ENCODE measurements at places on chromosomes 2 and 18. TPM values are rescaled to one million over a fixed set of nuclear protein-coding genes. Genes with fewer than 3 reads are reported as not detected.

Gene CXCR1
- total RNA-seq = not detected

- peak; percentile 95 for DNase-seq
Measured at GRCh38 chr2:71130152-71130904, at the start of the genes MCEE and MPHOSPH10. Gene MCEE, minus strand, starts transcription at chr2:71130229. Its CDS starts 10 bp downstream, at chr2:71130219. Gene MPHOSPH10, plus strand, starts transcription at chr2:71130634. Its CDS starts 32 bp downstream, at chr2:71130666.

Gene CYTIP
- total RNA-seq = not detected

GRCh38 chr2:111025288-111025687, 95.4 kb upstream of the BCL2L11 start:
- DNase-seq = no peak

DNA sequence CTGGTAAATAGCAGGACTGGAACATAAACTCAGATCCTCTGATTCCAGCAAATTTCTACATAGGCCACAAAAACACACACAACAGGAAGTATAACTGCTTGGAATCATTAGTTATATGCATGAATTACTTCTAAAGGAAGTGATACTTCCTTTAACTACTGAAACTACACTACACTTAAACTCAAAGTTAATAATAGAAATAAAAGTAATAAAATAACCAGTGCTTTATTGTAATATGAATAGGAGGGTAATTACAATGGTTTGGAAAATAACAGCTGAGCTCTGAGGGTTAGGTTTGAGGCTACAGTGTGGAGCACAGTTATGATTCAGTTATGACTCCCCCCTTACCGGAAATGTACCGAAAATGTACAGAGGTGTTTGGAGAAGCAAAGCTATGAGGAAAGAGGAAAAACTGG, 18.5 kb upstream of the POLI start:
- DNase-seq = no peak

DNA sequence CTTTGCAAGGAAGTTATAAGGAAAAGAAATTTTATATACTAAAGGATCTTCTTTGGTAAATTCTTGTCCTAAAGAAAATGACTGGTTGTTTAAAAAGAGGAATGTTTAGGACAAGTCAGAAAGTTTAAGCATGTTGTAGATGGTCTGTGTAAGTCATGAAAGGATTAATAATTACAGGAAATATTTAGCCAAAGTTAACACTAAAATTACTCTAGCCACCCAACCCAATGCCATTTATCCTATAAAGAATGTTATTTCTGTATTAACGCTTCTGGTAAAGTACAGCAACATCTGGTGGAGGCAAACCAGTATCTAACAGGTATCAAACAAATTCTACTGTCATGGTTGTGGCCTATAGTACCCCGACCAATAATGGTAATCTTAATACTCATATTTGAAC, 546.9 kb upstream of the PKDCC start:
- DNase-seq = no peak

- DNase-seq = no peak
Measured at GRCh38 chr2:670637-671036, 6.6 kb downstream of the TMEM18 start.

Gene DPYSL5
- not detected for total RNA-seq

Gene KCNS3
- 35.0 TPM for total RNA-seq

GRCh38 chr2:216769626-216770025, 74.3 kb upstream of the IGFBP5 start:
- no peak for DNase-seq

DNA sequence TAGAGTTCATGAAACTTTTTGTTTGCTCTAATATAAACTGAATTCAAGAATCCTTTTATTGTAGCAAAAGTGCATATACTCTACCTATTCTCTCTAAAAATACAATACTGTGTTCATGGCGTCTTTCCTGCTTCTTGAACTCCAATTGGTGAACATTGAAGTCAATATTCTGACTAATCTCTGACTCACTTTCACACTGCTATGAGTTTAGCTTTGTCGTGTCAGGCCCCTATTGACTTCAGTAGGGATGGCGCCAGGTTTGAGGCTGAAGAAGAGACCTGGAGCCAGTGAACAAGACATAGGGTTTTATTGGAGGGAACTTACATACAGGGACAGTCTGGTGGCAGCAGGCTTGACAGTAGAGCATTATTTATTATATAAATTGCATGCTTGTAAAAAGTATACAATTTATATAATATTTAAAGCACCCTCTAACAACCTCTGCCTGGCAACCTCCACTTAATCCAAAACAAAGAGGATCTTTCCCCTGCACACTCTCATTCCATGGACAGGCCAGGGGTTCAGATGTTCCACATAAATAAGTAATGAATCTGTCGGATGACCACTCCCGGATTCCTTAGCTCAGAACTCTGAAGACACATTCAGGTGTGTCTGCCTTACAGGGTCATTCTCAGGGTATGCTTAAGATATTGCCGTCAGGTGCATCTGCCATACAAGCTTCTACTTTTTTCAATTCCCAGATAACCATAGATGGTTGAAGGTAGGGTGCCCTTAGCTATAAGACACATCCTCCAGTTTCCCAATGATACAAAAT, 141.0 kb downstream of the CERS6 start:
- DNase-seq = no peak

DNA sequence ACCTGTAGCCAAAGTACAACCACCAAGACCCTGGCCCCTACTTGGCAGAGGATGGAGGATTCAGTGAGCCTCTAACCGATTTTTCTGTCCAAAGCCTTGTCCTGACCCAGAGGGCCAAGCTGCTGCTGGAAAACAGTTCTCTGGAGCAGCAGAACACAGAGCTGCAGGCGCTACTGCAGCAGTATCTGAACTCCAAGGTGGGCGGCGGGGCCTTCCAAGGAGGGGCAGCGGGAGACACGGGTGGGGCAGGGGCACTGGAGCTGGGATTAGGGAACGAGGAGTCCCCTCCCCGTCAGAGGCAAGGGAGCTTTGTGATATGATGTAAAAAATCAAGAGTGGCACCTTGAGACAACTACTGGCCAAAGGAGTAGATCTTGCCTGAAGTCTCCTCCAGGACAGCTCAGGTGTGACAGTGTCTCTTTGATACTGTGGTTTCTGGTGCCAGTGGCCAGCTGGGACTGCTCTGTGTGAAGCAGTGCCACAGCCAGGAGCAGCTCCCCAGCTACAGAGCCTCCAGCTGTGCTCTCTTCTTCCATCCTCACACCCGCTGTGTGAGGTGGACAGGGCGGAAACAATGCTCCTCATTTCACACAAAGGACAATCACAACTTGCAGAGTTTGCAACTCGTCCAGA, 22.8 kb downstream of the OTOF start:
- DNase-seq = no peak

Gene DSC3
- total RNA-seq = 0.05 TPM

DNA sequence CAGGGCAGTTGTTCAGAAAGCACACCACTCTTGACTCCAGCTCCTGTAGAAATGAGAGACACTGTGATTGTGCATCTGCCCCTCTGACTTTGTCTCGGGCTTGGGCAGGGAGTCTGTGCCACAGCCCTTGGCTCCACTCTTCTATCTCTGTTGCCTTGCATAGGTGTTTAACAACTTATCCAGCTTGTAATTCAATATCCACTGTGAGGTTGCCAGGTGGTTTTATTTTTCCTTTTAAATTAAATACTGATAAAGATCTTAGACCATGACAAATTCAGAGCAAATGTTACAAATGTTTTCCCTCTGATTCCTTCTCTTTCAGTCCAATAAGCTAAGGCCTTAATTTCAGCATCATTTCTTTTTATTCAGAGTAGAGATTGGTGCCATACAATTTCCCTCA, 421.7 kb downstream of the STK39 start:
- DNase-seq = no peak

Gene LRRC30
- total RNA-seq = not detected

- no peak for DNase-seq
Measured at GRCh38 chr18:25284281-25284680, 67.7 kb downstream of the ZNF521 start.

Gene RAPGEF4
- 5.4 TPM for total RNA-seq

DNA sequence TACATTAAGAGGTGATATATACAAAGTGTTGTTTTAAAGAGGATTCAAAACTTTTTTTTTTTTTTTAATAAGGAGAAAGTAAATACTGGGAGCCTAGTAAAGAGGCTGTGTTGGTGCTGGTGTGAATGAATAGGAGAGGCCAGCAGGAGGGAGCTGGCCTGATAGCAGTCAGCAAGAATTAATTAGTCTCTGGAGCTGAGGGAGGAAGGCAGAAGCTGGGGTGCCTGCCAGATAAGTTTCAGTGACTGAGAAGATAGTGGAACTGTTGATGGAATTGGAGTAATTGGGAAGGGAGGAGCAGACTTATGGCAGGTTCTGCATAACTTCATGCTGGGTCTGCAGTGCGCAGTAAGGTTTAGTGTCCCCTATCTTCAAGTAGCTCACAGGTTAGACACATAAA, 36.2 kb upstream of the SNORC start:
- no peak for DNase-seq

DNA sequence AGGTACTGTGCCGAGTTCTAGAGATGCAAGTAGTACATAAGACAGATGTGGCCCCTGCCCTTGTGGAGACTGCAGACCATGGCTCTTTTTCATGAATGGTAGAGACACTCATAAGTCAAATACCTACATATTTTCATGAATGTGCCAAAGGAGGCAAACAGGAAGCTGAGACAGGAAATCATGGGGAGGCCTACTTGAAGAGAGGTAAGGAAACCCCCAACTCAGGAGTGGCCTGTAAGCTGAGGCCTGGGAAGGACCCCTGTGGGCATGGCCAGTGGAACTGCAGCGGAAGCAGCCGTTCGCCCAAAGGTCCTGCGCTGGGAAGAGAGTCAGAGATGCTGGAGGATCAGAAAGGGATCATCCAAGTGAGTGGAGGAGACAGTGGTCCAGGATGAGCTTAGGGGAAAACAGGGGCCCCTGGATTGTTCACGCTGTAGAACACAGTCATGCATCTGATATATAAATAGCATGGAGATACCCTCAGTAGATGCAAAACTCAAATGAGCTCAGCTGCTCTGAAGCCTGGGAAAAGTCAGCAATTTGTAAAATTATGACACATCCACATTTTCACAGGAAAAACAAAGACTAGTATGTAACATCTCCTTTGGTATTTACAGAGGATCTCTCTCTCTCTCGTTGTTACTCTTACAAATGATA, 228.9 kb downstream of the NEDD4L start:
- no peak for DNase-seq

DNA sequence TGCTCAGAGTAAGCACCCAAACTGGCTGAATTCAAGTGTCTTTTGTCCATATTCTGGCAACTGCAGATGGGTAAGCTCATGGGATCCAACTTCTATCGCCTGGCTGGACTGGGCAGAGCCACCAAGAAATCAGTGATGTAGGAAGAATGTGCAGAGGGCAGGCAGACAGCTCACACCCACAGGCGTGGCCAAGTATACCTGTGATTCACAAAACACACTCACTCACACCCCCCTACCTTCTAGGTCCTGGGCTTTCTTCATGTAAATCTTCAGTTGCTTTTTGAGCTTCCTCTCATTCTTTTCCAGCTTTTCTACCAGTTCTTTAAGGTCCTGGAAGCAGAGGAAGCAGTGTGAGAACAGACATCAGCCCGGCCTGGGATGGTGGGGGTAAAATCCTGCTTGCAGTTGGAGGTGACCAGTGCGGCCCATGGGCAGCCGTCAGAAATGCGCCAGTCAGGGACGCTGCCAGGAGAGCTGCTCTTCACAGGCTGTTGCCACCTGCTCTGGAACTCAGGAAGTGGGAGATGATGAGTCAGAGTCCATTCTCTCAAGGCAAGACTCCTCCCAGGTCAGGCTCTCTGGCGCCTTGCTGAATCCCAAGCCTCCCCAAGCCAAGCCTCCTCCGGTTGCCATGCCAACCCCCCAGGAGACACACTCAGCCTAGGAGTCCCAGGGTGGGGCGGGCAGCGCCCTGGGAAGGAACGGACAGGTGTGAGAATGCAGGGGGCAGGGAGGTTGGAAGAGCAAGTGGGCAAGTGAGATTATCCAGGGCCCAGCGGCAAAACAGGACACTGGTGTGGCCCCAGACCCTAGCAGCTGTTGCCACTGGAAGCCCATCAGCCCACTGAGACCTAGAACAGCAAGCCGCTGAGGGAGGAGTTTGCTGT, 36.2 kb upstream of the ACAA2 start:
- DNase-seq = peak; percentile 14

Gene SLC14A1
- total RNA-seq = not detected

DNA sequence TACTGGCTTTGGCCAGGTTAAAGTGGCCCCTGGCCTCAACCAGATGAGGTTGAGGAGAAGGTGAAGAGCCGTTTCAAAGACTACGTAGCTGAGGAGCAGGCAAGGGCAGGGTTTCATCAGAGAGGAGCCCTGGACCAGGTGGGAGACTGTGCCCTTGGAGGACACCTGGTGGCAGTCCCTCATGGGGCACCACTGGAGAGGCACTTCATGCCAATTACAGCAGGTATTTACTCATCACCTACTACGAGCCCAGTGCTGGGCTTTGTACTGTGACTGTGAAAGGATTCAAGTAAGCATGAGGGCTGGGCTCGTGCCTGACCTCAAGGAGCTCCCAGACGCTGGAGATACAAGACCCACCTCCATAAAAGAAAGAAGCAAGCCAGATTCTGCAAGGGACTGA, 37.6 kb downstream of the SMAD7 start:
- DNase-seq = no peak

DNA sequence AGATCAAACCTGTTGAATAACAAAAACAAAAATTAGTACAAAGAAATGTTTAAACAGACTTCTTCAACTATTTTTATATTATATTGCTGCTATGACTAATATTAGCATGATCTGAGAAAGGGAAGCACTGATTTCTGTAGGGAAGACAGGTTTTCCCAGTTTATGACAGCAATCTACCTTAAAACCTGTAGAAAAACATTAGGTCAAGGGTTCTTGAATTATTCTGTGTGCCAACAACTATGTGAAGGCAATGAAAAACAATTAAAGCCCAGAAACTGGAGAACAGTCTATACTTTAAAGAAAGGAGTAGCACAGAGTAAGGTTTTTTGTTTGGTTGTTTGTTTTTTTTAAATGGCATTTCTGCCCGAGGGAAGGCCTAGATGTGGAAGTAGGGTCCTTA, 23.3 kb downstream of the PUM2 start:
- DNase-seq = no peak

Gene TTL
- 66.6 TPM for total RNA-seq

DNA sequence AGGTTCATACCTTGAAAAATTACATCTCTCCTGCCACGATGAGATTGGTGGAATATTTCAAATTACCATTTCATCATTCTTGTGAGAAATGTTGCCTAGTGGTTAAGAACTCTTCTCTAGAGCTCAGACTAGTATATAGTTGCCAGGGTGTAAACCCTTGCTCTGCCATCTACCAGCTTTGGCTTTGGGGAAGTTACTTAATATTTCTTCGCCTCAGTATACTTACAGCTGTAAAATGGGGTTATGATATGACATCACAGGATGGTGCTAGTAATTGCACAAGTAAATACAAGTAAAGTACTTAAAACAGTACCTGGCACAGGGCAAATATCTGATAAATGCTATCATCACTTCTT, 1.5 kb downstream of the SPOPL start:
- DNase-seq = no peak

DNA sequence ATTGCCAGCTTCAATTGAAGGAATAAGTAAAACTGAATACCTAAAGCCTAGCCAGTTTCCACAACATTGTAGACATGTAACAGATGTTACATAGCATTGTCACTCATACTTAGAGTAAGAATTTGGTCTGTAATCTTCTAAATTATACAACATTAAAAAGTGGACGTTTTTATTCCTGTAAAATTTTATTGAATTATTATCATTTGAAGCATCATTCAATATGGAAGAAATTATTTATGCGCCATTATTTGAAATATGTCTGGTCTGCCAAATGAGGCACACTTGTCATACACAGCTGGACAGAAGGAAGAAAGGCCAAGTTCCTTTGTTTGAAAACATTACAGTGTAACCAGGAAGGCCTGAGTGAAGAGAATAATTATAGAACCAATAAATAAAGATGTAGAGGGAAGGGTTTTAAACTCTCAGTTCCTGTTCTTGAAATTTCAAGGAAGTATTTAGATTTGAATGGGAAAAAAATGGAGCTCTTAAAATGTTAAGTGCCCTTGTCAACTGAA, 575.5 kb downstream of the LRRTM4 start:
- DNase-seq = no peak

GRCh38 chr2:9378433-9379390, 44.6 kb downstream of the ITGB1BP1 start:
- DNase-seq = no peak

Gene ITGB6
- 0.03 TPM for total RNA-seq
